H9 (cell line): ENCODE measurements at places on chromosomes 2 and 18. TPM values are rescaled to one million over a fixed set of nuclear protein-coding genes. Genes with fewer than 3 reads are reported as not detected.

DNA sequence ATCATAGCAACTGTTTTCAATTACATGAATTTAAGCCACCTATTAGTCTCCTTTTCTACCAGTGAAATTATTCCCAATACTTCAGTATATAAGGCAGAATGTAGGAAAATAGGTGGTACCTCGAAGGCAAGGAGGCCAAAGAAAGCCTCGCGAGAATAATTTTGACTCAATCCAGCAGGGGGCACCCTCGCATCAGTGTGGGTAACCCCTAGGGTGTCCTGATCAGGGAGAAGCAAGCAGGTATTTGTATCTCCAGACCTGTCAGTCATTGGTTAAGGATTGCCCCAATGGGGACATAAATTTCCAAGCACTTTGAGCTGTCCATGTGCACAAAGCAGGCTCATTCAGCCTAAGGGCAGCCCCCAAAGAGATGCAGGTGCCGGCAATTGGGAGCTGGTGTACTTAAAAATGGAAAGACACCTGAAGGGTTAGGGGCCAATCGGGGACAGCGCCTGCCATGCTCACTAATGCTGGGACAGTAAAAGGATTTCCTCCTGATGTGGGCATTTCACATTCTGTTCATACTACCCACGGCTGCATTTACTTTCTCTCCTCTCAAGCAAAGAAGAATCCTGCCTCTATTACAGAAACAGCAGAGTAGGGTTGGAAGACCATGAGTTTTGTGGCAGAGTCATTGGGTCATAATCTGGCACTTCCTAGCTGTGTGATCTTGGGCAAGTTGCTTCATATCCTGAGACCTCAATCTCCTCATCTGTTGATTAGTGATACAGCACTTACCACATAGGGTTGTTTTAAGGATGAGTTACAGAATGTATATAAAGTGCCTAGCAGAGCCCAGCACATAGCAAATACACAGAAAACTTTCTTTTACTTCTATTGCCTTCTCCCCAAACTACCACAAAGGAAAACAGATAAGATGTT lies 136.1 kb downstream of the ICOS start:
- H3K4me3 ChIP-seq = no peak overlapping the region
- H3K27me3 ChIP-seq = no peaks in the 10 kb centered on the region
- peak; percentile 72 for DNase-seq
- H3K36me3 ChIP-seq = no peaks in the 10 kb centered on the region

- H3K4me1 ChIP-seq = no peaks in the 10 kb centered on the region
- no peak overlapping the region for H3K4me3 ChIP-seq
- peaks cover 43% of the 10 kb centered on the region; the same call in 2 of the 3 replicates for H3K36me3 ChIP-seq
- no peak for DNase-seq
Observed at GRCh38 chr2:86078774-86079545, 26.7 kb downstream of the POLR1A start.

DNA sequence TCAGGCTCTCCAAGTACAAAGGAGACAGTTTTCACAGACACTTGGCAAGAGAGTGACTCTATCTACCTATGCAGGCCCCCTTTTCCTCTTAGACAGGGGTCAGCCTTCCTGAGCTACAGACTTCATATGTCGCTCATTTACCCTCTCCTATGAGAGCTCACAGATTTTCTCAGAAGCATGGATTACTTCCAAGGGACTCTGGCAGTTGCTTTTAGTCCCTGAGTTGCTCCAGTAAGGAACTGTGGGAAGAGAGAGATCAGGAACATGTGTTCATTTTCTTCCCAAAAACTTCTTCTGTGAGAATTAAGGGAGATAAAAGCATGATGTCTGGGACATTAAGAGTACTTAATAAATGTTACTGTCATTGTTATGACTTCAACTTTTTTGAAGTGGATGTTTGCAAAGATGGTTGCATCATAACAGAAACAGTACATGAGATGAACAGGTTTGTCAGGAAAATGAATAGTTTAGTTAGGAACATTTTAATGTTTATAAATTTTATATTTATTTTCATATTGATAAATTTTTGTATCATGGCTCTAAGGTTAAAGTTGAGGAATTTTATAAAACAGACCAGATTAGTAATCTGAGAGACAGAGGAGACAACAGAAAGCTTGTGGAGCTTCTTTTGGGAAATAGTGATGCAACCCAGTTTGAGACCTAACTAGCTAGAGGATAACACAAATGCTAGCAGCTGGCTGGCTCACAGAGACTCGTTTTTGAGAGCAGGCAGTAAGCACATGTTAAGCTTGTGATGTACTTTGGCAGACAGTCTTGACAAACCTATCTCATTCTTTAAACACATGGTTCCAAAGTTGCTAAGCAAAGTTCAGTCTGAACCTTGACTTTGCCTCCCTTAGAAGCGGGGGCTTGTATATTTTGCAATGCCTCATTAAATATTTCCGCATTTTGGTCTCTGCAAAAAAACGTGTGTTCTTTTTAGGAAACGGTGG lies 21.7 kb upstream of the UGP2 start:
- no peaks in the 10 kb centered on the region for H3K4me1 ChIP-seq
- no peak overlapping the region for H3K27ac ChIP-seq
- H3K4me3 ChIP-seq = no peak overlapping the region
- no peaks in the 10 kb centered on the region for H3K27me3 ChIP-seq
- no peaks in the 10 kb centered on the region for H3K36me3 ChIP-seq
- no peak for DNase-seq

DNA sequence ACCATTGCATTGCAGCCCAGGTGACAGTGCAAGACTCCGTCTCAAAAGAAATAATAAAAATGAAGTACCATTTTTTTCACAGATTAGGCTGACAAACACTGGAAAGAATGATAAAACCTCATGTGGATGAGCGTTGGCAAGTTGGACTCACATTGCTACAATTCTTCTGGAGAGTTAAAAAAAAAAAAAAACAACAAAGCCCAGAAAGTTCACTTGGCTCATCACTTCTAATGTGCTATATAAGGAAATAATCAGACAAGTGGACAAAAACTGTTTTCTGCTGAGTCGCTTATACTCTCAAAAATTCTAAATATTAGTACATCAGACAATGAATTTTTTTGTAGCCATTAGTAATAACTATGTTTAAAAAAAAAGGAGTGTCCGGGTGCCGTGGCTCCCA lies 38.4 kb downstream of the PKP4 start:
- no peaks in the 10 kb centered on the region for H3K36me3 ChIP-seq
- H3K27me3 ChIP-seq = no peaks in the 10 kb centered on the region
- no peak overlapping the region for H3K4me3 ChIP-seq
- no peaks in the 10 kb centered on the region; the same call in 1 of the 2 replicates for H3K4me1 ChIP-seq

DNA sequence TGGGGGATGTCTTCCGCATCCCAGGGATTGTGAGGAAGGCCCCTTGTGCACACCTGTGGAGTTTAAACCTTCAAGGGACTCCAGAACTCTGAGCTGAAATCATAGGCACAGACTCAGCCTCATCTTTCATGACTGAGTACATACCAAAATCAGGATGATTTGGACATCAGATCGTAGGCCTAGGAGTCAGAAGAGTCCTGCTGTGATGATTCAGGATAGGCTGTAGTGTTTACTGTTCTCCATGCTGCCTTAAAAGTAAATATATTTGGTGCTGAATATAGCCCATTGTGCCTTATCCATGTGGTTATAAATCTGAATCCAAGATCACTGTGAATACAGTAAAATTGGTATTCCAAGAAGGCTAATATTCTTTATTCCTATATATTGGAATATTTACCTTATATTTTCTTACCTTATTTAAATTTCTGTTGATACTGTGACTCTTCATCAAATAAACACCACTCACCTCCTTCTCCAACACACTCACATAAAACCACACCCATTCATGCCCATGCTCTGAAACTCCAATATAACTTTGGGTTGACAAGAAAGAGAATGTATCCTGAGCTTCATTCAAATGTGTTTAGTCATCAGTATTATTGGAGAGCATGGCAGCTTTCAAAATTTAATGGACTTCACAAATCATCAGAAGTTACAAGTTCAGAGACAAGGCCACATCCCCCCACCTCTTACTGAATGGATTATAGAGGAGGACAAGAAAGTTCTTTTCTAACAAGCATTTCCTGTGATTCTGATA lies 561.4 kb upstream of the LINC00305 start:
- no peaks in the 10 kb centered on the region for H3K4me1 ChIP-seq
- H3K4me3 ChIP-seq = no peak overlapping the region
- H3K27me3 ChIP-seq = no peaks in the 10 kb centered on the region
- DNase-seq = no peak
- H3K36me3 ChIP-seq = no peaks in the 10 kb centered on the region

DNA sequence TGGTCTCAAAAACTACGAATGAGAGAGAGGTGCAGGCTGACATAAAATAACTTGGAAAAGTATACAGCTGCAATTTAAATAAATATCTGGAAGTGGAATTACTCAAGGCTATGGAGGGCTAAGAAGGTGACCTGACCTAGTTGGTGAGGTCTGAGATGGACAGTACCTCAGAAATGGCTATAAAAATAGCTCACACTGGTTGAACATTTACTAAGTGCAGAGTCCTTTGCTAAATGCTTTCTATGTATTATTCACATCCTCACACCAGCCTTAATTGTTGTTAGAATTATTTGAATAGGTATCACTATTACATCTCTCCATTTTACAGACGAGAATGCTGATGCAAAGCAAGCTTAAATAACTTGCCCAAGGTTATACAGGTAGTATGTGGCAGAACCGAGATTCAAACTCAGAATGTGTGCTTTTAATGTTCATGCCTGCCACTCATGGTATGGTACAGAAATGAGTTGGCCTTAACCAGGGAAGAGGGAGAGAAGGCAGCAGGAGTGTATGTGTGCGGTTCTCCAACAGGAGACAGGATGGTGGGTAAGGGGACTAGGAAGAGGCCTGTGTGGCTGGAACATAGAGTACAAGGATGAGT lies 37.4 kb downstream of the MRPL44 start:
- no peaks in the 10 kb centered on the region for H3K27me3 ChIP-seq
- no peaks in the 10 kb centered on the region; the same call in 1 of the 3 replicates for H3K36me3 ChIP-seq
- no peak overlapping the region for H3K4me3 ChIP-seq

The SCN3A gene
- not detected in 2 replicates for total RNA-seq

The RAPGEF4 gene
- 1.4 and 1.5 TPM in 2 replicates for total RNA-seq

The EGR4 gene
- total RNA-seq = 0.85 and 1.2 TPM in 2 replicates

The DBI gene
- total RNA-seq = 127 and 128 TPM in 2 replicates

The NDUFB3 gene
- total RNA-seq = 59.6 and 63.2 TPM in 2 replicates

The IL37 gene
- 0.55 TPM in 1 of 2 replicates, not detected in the other for total RNA-seq
